Activated CD8-positive, alpha-beta memory T cell treated with anti-CD3 and anti-CD28 coated beads, Interleukin-2, amount 10 ng/mL, durations not matched to agents 7 days and 5 days (primary cell): ENCODE measurements at places on chromosomes 13 and 19. TPM values are rescaled to one million over a fixed set of nuclear protein-coding genes. Genes with fewer than 3 reads are reported as not detected.

Gene KIR3DL2
- 0.54 TPM for total RNA-seq

Gene MBD3L3
- total RNA-seq, result not detected

Gene PRR22
- total RNA-seq, result 2.1 TPM

Gene BRME1
- 4.1 TPM for total RNA-seq

Gene KLK14
- 0.89 TPM for total RNA-seq

Gene SMIM44
- total RNA-seq, result not detected

Gene CAPN12
- total RNA-seq, result 17.5 TPM
